ENCODE measurements at places on chromosomes 4 and X.
A peak's percentile ranks its signal among the peaks of the same experiment; 100 is the strongest.

DNA sequence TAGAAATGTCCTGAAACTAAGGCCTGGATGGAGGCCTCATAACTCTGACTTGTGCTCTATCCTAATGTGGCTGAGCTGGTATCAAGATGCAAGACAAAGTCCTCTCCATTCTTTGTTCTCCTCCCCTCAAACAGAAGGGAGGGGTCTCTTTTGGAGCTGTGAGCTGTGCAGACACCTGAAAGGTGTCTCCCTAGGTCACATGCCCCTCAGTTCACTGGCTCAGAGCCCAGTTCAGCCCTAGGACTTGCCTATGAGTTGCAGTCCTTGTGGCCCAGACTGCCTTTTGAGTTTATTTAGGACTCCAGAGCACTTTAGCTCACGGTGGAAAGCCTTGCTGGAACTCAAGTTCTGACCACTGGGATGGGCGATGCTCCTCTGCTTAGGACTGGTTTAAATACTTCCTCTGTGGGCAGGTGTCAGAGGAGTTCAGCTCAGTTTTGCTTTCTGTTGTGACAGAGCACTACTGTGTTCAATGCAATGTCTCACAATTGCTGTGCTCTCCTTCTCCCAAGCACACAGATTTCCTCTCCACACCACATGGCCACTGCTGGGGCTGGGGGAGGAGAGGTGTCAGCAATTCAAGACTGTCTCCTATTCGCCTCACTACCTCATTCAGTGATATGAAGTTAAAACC, 84.8 kb upstream of the ZNF827 start:
- DNase-seq: no peak

DNA sequence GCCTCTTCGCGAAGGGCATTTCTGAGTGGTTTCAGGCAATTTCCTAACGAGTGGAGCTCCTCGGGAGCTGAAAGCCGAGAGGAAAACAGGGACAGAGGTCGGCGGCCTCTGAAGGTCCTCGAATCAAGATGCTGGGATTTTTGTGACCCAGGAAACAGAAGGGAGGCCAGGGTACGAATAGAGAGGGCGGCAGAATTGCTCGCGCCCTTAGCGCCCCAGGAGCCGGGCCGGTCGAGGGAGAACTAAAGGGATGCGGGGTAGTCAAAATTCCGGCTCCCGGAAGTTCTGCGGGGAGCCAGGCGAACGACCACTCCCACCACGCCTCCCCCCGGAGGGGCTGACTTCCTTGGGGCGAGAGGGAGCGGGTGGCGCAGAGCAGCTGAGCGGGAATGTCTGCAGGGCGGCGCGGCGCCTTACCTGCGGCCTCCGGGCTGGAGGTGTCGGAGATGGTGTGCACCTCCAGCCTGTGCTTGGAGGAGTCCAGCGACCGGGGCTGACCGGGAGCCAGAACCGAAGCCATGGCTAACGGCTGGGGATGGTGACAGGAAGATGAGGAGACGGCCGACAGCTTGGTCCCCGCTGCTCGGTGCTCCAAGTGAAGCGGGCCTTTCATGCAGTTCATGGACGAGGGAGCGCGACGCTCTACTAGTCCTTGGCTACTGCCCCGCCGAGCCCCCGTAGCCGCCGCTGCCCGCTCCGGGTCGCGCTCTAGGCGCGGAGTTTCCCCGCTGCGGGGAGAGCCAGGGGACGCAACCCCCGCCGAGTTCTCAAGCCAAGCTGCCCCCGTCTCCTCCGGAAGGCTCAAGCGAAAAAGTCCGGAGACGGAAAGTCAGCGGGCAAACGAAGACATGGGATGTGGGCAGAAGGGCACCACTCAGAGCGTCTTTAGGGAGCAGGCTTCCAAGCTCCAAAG, 782 bp downstream of the PITX2 start:
- no peak for DNase-seq

- DNase-seq: peak; percentile 19
These were observed 509.6 kb upstream of the DIPK2B start for GRCh38 chrX:45710081-45710801.

GRCh38 chr4:34644579-34645115, 1599.7 kb downstream of the ARAP2 start:
- no peak for DNase-seq

DNA sequence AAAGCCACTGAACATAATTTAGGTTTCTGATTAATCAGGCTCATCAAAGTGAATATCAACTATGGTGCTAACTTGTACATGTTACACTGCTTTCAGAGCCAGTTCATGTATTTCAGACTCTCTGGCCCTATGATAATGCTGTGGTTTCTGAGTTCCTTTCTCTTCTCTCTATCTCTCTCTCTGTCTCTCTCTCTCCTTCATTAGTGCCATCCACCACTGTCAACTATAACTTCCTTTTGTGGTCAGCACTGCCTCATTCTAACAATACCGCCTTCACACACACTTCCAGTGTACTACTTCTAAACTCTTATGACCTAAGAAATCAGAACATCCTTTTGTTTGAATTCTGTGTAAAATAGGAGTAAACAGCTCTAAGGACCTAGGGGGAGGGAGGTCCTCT, 907.1 kb downstream of the RPA4 start:
- no peak for DNase-seq

- DNase-seq: no peak
These were observed 158.6 kb downstream of the TRAM1L1 start for GRCh38 chr4:116926631-116927295.

- DNase-seq: no peak
These were observed 459.1 kb downstream of the FSTL5 start for GRCh38 chr4:161704653-161705052.

- DNase-seq: no peak
These were observed 8.1 kb downstream of the PSAPL1 start for GRCh38 chr4:7426525-7427171.

DNA sequence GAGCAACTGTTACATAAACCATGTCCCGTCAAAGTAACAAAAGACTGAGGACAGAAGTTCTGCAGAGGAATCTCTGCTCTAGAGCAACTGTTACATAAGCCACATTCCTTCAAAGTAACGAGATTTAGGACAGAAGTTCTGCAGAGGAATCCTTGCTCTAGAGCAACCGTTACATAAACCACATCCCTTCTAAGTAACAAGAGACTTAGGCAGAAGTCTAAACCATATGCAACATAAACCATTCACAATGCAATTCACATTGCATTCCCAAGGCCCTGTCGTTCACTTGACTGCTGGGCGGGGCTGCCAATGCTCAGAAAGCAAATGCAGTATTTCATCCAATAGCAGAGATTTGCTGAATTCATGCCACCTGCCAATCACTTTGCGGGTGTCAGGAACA, 124.4 kb upstream of the PUDP start:
- no peak for DNase-seq
